ENCODE measurements at places on chromosomes 1 and 21. TPM values are rescaled to one million over a fixed set of nuclear protein-coding genes. Genes with fewer than 3 reads are reported as not detected.

The NPHS2 gene
- total RNA-seq: not detected

The ARHGEF11 gene
- total RNA-seq: 55.5 TPM

The PRAMEF10 gene
- total RNA-seq: not detected

The CRB1 gene
- total RNA-seq: not detected

The ATP1A4 gene
- total RNA-seq: not detected

The FLG gene
- not detected for total RNA-seq

The C1orf94 gene
- not detected for total RNA-seq
